ENCODE measurements at places on chromosomes 12 and 14.
A peak's percentile ranks its signal among the peaks of the same experiment; 100 is the strongest.

GRCh38 chr12:66491853-66492252 is 187.0 kb downstream of the GRIP1 start:
- DNase-seq, result no peak

GRCh38 chr14:102584871-102585869 is 7.3 kb upstream of the RCOR1 start:
- no peak for DNase-seq

- no peak for DNase-seq
Measured at GRCh38 chr14:64676410-64677008, 27.7 kb upstream of the PLEKHG3 start.

GRCh38 chr12:62776575-62776974 is 158.4 kb downstream of the PPM1H start:
- no peak for DNase-seq

DNA sequence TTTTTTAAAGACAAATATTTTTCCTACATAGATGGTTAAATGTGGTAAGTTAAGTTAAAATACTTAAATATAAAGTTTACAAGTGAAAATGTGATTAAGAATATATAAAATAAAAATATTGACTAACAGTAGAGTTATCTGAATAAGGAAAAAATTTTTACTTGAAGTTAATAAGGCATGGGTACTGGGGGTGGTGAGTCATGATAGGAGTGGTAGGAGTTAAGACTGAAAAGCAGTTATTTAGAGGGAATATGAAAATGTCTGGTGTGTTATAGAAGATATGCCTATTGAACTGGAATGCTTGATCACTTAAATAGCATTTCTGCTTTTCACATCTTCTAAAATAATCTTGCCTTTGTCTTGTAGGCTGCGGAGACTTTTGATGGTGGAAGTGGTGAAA is 68.7 kb downstream of the CCDC91 start:
- DNase-seq, result no peak

DNA sequence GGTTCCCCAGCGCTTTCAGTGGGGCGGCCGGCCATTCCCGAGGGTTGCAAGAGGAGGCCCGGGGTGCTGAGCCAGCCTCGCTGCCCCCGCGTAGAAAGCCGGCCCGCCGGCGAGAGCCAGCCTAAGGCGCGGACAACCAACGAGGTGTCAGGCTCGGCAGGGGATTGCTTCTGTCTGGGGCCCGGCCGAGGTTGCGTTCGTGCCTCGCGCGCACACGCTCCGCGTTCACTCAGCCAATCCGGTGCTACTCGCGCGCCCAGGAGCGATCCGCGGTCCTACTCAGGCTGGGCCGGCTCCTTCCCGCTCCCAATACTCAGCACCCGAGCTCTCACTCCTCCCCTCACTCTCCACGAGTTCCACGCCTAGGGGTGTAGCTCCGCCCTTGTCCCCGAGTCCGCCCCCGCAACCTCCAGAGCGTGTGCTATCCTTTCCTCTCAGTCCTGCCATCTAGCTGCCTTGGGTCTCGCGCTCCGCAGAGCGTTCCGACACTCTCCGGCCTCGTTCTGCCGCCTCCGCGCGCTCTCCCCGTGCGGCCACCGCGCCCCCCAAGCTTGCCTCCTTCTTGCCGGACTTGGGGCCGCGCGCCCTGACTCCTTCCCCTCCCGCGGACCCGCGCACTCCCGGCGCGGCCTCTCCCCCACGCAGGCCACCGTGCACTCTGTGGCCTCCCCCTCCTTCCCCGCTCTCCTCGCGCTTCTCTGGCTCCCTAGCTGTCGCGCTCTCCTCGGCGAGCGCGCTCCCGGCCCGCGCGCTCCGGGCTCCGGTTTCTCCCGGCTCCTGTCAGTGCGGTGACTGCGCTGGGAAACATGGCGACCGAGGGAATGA is at the start of gene GPHN:
Gene GPHN (plus strand): TSS at position 426 of the 825 bp plus-strand sequence.
- DNase-seq, result peak; percentile 98

DNA sequence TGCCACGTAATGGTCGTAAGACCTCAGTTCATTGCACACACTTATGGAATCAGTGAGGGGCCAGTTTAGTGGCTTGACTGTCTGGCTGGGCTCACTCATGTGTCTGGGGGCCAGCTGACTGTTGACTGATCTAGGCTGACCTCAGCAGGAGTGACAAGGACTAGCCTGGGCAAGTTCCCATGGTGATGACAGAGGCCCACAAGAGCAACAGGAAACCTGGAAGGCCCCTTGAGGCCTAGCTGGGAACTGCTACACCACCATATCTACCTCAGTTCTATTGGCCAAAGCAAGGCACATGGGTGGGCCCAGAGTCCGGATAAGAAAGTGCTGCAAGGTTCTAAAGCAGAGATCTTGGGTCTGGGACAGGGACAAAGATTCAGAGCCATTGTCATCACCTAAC is 21.3 kb upstream of the RFLNA start:
- peak; percentile 63 for DNase-seq

GRCh38 chr12:57777367-57777766 is 5.0 kb downstream of the EEF1AKMT3 start:
- no peak for DNase-seq

DNA sequence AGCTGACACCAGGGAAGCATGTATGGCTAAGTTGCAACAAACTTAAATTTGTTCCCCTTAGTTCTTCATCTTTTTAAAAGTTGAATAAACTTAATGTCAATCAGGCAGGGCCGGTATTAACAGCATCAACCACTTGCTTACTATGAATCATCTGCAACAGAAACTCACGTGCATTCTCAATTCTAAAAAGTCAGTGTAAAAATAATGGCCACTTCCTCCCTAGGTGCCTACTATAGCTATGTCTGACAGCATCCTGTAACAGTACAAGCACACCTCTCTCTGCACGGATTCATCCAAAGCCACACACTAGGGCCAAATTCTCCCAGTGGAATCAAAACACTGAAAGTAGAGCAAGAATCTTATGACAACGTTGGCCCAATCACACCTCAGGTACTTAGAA is 48.6 kb downstream of the PPP1R36 start:
- DNase-seq, result no peak

GRCh38 chr12:84201976-84202375 is 710.6 kb downstream of the SLC6A15 start:
- DNase-seq, result no peak

DNA sequence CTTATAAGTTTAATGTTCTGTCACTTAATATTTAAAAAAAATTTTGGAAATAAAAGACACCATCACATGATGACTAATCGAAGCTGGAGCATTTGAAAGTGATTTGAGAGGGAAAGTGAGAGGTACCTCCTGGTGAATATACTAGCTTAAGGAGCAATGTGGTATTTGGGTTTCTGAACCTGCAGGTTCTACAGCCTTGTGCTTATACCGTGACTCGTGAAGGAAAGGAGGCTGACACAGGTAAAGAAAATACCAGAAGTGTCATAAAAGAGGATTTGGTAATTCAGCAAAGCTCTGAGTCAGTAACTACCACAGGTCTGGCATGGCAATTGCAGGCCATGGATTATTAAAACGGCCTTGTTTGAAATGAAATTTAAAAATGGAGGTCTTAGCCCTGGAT is 151.0 kb downstream of the SLC38A4 start:
- no peak for DNase-seq

- DNase-seq, result no peak
Measured at GRCh38 chr14:54782751-54783659, 119.6 kb downstream of the GCH1 start.

GRCh38 chr12:74530676-74531075 is 7.0 kb upstream of the ATXN7L3B start:
- DNase-seq, result no peak

Measured in DMS53 (cell line).